Fibroblast of upper back skin (primary cell): ENCODE measurements at places on chromosomes 6 and 20.

- DNase-seq = peak; percentile 7
Measured at GRCh38 chr6:165110860-165111259, 198.5 kb downstream of the C6orf118 start.

- no peak for DNase-seq
Measured at GRCh38 chr20:44454306-44454963, 21.2 kb upstream of the TTPAL start.

DNA sequence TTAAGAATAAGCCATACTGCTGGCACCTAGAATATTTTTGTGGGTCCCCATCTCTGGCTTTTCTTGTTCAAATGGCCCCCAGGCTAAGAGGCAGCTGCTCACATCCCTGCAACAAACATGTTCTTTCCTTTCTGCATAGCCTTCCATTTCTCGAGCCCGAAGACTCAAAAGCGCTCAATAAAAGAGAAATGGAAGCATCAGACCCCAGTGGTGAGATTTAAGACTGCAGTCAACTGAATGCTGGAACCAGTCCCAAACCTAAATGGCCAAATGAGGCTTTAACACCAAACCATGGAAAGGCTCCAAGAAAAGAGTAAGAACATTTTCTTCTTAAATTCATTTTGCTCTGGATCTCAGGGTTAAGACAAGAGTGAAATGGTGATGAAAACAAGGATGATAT is 122.1 kb upstream of the TRAF3IP2 start:
- DNase-seq = peak; percentile 32

DNA sequence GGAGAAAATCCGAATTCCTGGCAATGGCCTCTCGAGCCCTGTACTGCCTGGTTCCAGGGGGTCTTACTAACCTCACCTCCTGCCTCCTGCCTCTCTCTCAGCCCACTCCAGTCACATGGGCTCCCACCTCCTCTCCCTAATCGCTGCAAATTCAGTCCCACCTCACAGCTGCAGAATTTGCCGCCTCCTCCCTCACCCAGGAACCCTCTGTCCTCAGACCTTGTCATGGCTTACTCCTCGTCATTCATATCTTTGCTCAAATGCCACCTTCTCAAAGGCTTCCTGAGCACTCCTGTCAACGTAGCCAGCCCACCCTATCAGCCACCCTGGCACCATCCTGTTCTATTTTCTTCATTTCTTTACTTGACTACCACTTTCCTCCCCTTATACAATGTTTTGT is 89.0 kb downstream of the SLC2A10 start:
- DNase-seq = no peak

DNA sequence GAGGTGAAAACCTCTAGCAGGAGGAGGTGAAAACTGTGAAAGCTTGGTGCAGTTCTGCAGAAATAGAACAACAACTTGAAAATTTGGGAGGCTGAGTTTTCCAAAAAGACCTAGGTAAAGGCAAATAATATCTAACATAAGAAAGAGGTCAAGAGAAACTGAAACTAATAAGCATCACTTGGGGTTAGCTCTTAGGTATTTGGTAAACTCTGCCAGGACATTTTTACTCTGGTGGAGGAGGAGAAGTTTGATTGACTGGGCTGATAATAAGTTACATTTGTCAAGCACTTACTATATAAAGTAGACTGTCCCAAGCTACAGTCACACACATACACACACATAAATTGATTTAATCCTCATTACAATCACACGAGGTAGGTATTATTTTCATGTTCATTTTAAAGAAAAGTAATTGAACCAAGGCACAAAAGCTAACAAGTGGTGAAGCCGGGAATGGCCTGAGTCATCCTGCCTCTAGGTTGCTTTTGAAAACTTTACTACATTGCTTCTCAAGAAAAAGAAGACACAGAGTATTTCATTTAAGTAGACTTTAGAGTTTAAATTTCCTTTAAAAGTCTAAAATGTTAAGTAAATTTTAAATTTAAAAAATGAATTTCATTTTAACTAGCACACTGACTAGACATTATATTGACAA is 275.5 kb downstream of the PTPRK start:
- DNase-seq = peak; percentile 26

GRCh38 chr6:84731901-84732300 is 32.5 kb downstream of the TBX18 start:
- no peak for DNase-seq

DNA sequence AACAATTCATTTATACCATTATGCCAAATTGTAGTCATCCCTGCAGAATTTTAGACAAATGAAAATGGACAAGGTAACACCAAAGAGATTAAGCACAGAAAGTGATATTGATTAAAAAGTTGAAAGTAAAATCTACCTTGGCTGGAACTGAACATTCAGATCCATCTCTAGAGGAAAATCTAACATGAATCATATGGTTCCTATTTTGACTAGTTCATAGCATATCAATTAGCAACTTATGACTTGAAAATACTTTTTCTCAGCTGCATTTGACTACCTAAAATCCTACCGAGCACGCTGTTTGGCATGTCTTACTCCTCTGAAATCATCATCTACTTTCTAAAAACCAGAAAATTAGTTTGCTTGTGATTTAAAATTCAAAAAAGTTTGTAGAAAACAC is 22.6 kb downstream of the PSMB9 start:
- DNase-seq = no peak

- DNase-seq = peak; percentile 95
Measured at GRCh38 chr6:22025468-22026163, 271.2 kb downstream of the PRL start.

- peak; percentile 60 for DNase-seq
Measured at GRCh38 chr6:32087574-32088486, 21.3 kb downstream of the TNXB start.

DNA sequence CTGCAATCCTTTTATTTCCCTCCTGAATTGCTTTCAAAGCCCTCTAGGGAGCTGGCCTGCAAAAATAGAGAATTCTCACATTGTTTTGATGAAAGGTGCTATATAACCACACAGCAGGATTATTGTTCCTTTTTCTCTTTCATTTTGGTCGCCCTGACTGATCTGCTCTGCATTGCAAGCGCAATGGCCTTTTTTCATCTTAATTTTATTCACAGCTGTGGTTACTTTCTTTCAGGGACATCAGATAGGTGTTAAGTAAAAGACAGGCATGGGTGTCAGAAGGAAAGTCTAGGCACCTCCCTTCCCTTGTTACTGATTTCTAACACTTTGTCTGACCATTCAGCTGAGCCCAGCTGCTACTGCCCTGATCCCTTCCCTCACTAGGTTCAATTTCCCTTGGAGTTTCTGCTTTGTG is 850.5 kb upstream of the MAP3K7 start:
- DNase-seq = no peak

DNA sequence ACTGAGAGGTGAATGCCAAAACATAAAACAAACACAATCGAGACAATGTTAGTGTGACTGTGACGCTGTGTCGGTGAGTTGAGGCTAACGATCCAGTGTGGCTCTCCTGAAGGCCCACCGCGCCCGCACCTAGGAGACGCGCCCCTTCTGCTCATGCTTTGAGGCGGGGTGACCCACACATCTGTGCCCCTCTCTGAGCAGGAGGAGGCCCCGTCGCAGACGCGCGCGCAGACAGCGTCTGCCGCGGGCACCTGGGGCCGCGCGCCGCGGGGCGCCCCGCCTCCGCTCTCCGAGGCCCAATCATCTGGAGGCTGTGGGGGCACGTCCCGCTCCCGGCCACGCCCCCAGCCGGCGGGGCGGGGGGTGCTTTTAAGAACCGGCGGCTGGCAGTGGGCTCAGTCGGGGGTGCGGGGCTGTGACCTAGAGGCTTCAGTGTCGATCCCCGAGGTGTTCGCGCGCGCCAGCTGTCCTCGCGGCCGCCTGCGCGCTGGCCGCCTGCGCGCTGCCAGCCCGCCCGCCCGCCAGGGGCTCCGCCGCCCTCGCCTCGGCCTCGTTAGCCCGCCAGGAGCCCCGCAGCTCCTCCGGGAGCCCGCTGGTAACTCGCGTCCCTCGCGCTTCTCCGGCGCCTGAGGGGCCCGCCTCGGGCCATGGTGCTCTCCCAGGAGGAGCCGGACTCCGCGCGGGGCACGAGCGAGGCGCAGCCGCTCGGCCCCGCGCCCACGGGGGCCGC is at the start of gene SLC16A10:
Gene SLC16A10, plus strand, starts transcription at position 398 of the 730 bp plus-strand sequence. Its CDS starts 250 bp downstream, at position 648.
- peak; percentile 34 for DNase-seq

- DNase-seq = no peak
Measured at GRCh38 chr6:106666282-106667021, 37.1 kb downstream of the QRSL1 start.

- DNase-seq = no peak
Measured at GRCh38 chr20:44527716-44528199, 5.9 kb upstream of the SERINC3 start.

DNA sequence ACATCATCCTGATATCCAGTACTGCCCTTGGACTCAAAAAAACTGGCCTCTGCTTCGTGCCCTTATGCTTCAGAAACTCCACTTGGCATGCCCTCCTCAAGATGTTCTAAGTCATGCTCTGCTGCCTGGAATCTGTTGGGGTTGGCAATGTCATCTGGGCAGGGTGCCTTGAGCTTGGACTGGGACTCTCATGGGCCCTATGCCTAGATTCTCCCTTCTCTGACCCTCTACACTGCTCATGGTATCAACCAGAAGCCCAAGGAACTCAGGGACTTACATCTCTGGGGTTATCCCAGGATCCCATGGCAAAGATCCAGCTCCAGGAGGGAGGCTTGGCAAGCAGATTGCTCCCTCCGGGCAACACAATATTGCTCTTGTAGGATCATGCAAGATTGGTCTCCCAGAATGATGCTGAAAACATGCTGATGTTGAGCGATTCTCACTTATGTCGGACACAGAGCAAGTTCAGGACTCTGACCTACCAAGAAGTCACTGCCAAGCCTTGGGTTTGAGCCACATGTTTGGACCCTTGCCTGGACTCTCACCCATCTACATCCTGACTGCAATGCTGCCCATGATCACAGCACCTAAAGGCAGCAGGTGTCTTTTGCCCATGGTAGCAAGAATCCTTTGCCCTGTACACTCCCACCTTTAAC is 88.8 kb downstream of the ADAT2 start:
- no peak for DNase-seq

DNA sequence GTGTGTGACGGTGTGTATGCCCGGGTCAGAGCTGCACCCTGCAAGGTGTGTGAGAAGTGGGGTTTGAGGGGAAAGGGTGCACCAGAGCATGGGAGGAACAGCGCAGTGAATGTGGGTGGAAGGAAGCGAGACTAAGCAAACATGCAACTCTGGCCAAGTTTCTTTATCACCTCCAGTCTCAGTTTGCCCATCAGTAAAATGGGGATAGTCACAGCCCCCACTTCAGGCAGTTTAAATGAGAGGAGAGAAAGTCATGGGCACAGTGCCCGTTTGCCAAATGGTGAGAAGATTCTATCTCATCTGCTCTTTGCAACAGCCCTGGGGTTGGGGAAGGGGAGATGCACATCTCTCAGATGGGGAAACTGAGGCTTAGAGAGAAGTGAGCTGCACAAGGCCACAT is 12.8 kb upstream of the VSTM2L start:
- no peak for DNase-seq

- peak; percentile 71 for DNase-seq
Measured at GRCh38 chr20:675453-676314, at the start of gene SCRT2. Gene SCRT2, minus strand, starts transcription at chr20:675802. Its CDS starts 201 bp downstream, at chr20:675601.

DNA sequence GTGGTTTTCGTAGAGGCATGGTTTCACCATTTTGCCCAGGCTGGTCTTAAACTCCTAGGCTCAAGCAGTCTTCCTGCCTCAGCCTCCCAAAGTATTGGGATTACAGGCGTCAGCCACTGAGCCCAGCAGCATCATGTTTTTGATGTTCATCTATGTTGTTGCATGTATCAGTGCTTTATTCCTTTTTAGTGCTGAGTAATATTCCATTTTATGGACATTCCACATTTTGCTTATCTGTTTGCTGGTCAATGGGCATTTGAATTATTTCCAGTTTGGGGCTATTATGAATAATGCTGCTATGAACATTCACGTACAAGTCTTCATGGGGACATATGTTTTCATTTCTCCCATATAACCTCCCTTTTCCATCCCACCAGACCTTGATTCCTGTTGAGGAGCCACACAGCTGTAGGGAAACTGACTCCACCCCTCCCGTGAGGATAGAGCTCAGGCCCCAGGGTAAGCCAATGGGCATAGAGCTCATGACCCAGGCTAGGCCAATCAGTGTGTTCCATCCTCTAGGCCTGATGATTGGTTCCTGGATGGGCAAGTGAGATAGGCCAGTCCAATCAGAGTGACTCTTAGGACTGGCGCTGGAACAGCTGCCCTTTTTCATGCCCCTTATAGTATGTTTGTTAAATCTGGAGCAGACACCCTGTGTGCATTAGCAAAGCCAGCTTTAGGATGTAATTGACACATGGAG is 49.5 kb downstream of the DLGAP4 start:
- DNase-seq = no peak

DNA sequence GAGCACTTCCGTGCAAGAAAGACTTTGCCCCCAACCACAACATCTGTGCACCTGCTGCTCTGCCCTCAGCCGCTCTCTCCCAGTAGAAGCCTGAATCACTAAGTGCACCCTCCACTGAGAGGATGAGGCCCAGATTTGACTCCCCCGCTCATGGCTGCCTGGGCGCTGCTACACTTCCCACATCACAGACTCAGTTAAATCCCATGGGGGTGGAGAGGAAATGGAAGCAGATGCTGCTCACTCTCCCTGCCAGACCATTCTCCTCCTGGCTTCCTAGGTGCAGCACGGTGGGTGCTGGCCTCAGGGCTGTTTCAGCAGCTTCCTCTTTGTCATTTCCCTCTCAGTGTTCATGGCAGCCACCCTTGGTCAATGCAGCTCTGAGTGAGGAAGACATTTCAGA is 4.8 kb downstream of the CST5 start:
- DNase-seq = no peak

DNA sequence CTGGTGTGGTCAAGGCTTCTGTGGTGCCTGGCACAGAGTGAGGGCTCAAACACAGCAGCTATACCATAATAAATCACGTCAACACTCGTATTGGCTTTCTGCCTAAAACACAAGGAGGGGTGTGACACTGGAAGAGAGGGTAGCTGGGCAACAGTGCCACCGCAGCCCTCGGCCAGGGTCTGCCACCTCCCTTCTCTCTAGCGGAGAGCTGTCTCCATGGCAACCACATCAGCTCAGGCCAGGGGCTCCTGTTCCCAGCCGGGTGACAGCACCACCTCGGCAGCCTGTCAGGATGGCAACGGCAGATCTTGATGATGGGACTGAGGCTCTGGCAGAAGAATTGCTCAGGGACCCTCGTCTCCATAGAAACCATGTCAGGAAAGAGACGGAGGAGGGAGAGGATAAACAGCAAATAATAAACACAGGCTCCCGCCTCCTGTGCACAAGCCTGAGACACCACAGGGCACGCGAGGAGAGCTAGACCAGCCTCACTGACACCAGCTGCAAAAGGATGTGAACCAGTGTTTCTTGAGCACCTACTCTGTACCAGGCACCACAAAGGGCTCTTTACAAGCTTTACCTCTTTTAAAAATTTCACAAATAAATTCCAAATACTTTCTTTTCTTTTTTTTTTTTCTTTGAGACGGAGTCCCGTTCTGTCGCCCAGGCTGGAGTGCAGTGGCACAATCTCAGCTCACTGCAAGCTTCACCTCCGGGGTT is 50.4 kb upstream of the TLDC2 start:
- no peak for DNase-seq

DNA sequence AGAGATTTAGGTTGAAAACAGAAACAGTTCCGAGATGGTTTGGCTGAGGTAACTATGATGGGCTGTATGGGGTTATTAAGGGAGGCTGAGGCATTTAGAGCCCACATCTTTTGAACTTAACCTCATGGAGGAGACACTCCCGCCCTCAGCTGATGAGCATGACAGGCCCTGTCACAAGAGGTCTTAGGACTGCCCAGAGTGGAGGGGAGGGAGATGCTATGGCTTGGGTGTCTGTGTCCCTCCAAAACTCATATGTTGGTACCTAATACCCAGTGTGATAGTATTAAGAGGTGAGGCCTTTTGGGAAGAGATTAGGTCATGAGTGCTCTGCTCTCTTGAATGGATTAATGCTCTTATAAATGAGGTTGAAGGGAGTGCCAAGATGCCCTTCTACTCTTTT is 126.6 kb downstream of the CDC5L start:
- no peak for DNase-seq
